ENCODE measurements at places on chromosomes 2 and 18. TPM values are rescaled to one million over a fixed set of nuclear protein-coding genes. Genes with fewer than 3 reads are reported as not detected.

- H3K27ac ChIP-seq: no peak overlapping the region
- H3K36me3 ChIP-seq: no peaks in the 10 kb centered on the region
- H3K4me1 ChIP-seq: peaks cover 2% of the 10 kb centered on the region
Observed at GRCh38 chr2:53252115-53252514, 515.5 kb upstream of the CHAC2 start.

- no peak for DNase-seq
- H3K4me1 ChIP-seq: no peaks in the 10 kb centered on the region
- no peaks in the 10 kb centered on the region for H3K36me3 ChIP-seq
- H3K27ac ChIP-seq: no peak overlapping the region
- peaks cover 5% of the 10 kb centered on the region for H3K27me3 ChIP-seq
Observed at GRCh38 chr2:176161825-176162626, 4.9 kb downstream of the HOXD3 start.

- H3K36me3 ChIP-seq: no peaks in the 10 kb centered on the region
- H3K4me3 ChIP-seq: no peak overlapping the region
- no peak for DNase-seq
- no peaks in the 10 kb centered on the region for H3K27me3 ChIP-seq
Observed at GRCh38 chr18:11520536-11520935, 88.9 kb upstream of the SLC35G4 start.

The MATN3 gene
- total RNA-seq: 1.8 TPM

The GPR155 gene
- 15.9 TPM for total RNA-seq

GRCh38 chr2:152571048-152571766, 146.1 kb downstream of the PRPF40A start:
- peaks cover 4% of the 10 kb centered on the region for H3K4me1 ChIP-seq
- H3K27ac ChIP-seq: no peak overlapping the region
- H3K4me3 ChIP-seq: no peak overlapping the region
- no peaks in the 10 kb centered on the region for H3K27me3 ChIP-seq
- no peak for DNase-seq

DNA sequence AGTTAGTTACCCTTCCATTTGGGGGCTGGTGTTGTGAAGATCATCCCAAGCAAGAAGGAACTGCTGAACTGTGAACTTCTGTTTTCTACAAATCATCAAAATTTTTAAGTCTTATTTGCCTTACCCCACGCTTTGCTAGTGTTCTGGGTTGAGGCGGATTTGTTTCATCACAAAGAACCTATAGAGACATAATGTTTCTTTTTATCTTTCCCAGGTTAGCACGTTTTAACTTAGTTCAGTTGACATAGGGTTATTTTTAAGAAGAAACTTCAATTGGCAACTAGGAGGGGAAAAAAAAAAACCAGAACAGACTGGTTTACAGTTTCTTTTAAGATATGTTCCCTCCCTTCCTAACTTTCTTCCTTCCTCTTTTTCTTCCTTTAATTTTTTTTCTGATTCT, 31.1 kb upstream of the CERS6 start:
- H3K27me3 ChIP-seq: no peaks in the 10 kb centered on the region
- no peak overlapping the region for H3K27ac ChIP-seq
- H3K4me3 ChIP-seq: no peak overlapping the region
- no peak for DNase-seq
- no peaks in the 10 kb centered on the region for H3K36me3 ChIP-seq
